Posterior cingulate gyrus (tissue), 11 donors: ENCODE measurements at places on chromosomes 6 and 20.

GRCh38 chr20:8271727-8272126 is 139.7 kb downstream of the PLCB1 start:
- no peak for DNase-seq

- DNase-seq: no peak
Observed at GRCh38 chr20:17343091-17343490, 116.3 kb downstream of the PCSK2 start.

DNA sequence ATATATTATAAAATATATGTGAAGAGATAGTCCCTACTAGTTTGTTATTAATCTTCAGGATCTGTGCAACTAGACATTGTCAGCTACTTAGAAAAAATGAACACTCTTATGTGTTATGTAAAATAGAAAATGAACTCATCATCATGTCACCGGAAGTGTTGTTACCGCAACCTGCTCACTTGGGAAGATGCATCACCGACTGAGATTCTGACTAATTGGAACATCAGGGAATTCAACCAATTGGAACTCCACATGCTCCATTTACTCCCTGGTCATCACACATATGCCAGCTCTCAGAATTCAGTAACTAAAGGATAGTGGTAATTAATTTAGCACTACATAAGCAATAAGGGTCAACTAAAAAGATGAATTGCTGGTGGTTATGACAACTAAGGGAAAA is 16.7 kb upstream of the B3GAT2 start:
- no peak for DNase-seq

DNA sequence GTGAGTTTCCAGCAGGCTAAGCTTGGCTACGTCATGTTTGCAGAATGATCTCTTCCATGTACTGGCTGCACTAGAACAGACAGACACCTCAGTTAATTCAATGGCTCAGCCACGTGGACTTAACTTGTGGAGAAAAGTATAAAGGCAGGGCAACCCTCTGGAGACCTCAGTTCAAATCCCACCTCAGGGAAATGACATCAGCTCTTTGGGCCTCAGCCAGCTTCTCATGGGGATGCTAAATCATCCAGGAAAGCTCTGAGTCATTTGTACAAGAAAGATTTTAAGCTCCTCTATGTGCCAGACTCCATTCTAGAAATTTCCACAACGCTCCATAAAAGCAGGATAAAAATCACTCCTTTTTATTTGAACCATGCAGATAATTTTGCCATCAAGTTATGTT is 128.5 kb upstream of the SALL4 start:
- DNase-seq: no peak

DNA sequence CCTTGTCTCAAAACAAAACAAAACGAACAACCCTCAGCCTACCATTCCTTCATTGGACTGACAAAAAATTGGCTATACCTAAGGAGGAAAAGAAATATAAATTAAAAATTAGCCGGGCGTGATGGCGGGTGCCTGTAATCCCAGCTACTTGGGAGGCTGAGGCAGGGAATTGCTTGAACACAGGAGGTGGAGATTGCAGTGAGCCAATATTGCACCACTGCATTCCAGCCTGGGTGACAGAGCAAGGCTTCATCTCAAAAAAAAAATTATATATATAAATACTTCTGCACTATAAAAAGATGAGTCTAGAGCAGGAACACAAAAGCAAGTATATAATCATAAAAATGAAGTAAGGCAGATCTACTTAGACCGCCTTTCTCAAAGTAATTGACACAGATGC is 109.8 kb downstream of the CRYBG1 start:
- DNase-seq: no peak

- peak; percentile 76 for DNase-seq
Observed at GRCh38 chr6:69796073-69796641, 653 bp downstream of the LMBRD1 start.

DNA sequence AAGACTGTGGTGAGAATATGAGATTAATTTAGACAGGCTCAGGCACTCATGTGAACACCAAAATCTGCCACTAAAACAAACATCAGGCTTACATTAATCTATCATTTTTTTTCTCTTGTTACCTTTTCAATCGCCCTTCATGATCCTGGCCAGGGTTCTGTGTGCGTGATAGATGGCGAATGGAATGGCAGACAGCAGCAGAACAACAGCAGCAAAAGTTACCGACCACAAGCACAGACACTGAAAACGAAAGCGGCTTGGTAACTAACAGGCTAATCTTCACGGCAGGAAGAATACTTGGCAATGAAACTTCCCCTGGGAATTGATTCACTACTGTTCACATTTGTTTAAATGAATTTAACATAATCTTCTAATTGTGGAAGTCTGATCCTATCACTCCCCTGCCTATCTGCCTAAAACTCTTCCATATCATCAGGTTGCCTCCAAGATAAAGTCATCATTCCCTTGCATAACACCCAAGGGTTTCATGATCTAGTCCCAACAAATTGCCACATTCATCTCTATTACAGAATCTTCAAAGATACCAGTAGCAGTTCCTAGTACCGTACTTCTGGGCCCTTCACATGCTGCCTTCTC is 28.7 kb downstream of the PTPRK start:
- no peak for DNase-seq

GRCh38 chr6:119326291-119327005 is 23.1 kb downstream of the MAN1A1 start:
- no peak for DNase-seq

DNA sequence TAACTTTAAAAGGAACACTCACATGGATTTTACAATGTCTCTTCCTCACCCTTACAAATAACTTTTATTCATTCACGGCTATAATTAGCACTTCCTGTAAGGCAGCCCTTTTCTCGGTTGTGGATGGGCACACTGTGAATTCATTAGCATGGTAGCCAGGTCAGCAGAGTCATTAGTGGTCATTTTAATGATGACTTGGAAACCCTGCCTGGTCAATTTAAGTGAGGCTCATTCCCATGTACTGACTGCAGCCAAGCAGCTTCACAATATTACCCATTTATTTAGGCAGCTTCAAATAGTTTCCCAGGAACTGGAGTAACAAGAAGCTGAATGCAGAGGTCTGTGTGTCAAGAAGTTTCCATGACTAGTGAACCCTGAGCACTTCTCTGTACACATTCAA is 248.8 kb downstream of the KHDC1L start:
- no peak for DNase-seq

DNA sequence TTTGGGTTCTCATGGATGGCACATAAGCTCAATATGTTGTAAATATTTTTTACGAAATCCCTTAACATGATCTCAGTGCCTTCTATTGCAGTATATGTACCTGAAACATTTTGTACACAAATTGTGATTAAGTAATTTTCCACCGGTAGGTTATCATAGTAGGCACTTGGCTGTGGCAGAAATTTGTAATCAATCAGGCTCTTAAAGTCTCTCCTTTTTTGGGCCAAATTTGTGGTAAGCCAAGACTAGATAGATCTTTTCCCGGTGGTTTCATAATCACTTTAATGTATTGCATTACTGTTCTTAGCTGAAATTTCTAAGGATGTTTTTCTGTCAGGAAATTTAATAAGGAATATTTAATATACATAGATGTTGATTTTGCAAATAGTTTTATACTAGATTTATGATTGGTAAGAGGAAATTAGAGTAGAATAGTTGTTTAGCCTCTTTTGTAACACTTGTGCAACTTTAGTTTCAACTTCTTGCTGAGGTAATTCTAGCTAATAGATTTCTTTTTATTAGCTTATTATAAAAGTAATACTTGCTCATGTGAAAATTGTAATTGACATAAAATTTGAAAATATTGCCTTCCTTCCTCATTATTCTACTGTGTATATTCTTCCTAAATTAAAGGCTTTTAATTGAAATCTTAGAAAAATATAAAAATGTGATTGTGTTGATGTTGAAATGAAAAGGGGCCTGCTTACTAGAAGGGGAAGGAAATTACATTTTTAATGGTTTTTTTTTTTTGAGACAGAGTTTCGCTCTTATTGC is 3.2 kb downstream of the PCMT1 start:
- DNase-seq: no peak

DNA sequence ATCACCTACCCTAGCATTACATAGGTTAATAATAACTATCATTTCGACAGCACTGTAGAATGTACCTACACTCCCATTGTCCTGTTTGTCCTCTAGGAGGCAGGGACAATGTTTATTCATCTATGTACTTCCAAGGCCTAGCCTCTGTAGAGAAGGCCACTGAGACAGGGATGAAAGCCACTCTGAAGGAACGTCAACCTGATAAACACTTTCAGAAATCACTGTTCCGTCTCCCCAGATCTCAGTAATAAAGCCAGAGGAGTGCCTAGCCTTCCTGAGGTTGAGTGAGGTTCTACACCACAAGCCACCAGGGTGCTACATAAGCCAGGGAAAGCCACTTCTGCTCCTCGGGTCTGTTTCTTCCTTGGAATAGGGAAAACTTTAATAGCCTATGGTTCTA is 44.8 kb downstream of the POPDC3 start:
- DNase-seq: no peak

DNA sequence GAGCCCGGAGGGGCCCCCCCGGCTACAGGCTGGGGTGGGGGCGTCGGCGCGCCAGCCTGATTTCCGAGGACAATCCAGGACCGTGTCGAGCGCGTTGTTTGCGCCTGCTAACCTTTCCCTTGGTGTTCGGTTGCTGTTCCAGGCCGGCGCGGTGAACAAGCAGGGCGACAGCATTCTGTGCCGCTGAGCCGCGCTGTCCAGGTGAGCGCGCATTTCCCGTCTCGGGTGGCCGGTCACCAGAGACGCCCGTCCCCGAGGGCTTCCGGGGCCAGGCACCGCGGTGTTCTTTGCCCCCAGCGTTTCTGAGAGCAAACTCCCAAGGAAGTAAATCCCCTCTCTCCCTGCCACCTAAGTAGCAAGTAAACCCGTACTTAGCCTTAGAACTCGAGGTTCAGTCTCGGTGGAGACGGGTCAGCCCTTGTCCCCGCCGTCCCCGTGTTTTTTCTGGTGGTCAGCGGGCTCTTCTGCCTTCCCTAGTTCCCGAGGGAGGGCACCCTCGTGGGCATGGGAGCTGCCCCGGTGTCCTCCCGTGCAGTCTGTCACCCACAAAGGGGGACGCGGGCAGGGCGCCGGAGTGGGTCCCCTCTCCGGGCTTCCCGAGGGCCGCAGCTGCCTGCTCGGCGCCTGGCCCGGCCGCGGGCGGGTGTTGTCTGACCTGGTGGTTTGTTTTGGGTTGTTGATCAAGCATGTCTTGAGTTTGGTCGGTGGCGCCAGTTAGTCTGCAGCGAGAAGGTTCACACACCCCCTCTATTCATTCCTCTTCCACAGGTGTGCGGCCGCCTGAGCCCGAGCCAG is 1.5 kb downstream of the ID4 start:
- peak; percentile 79 for DNase-seq

- DNase-seq: peak; percentile 14
Observed at GRCh38 chr20:49905415-49906091, 9.8 kb downstream of the SPATA2 start.

GRCh38 chr6:30643656-30644055 is 3.3 kb upstream of the C6orf136 start:
- DNase-seq: no peak

GRCh38 chr20:31713312-31714273 is 9.1 kb downstream of the BCL2L1 start:
- no peak for DNase-seq

DNA sequence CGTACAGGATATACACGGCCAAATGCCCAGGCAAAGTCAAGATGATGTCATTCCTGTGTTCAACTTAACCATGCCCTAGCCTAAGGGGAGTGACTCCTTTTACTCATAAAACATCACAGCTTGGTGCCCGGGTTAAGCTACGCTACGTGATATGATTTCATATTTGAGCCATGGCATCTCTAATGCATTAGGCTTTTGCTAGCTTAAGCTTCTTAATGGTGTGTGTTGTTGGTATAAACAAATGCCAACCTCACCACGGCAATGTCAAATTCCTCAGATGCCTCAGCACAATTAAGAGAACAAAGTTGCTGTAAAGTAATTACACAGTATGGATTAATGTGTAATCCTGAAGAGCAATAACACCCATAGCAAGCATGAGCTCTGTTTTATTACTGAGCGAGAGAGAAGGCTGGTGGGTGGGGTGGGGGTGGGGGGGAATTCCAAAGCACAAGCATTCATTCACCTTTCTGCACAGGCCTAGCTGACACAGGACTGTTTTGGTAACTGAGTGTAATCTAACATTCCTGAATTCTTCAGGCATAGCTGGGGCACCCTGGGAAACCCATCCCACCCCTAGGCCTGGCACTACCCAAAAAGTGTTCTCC is 44.7 kb upstream of the CNKSR3 start:
- no peak for DNase-seq

DNA sequence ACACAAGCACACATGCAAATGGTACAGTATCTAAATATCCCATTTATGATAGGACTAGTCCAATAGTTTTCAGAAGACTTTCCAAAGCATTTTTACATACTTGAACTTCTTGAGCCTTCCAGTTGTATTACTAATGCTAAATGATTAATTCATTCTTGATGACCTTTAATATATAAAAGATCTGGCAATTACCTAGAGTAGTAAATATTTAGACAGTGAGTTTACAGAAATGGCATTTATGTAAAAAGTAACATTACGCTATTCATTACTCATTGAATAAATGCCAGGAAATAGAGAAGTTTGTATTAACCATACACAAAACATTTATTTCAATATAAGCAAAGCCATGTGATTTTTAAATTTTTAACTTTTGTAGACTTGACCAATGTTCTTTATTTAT is 158.8 kb downstream of the DST start:
- no peak for DNase-seq

DNA sequence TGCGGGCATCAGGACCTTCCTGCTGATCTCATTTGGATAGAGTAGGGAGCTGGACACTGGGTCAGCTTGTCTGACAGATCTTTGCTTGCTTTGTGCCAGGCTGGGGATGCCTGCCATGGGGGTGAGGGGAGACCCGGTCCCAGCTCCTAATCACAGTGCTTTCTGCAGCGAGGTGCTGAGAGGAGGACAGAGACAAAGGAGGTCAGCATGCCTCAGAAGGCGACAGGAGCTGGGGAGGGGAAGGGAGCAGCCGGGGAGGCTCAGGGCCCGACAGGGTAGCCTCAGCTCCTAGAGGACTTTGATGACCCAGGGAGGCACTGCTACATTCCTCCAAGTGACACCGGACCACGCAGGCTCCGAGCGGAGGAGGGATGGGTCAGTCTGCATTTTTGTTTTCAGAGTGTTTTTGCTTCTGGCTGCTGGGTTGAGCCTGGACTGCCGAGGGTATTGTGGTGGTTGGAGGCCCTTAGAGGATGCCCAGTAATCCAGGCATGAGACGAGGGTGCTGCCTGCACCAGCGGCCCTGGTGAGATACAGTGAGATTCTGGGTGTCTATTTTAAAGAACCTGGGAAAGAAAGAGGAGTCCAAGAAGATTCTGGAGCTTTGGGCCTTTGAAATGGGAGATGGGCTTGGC is 7.8 kb downstream of the RBM38 start:
- DNase-seq: peak; percentile 22

GRCh38 chr6:138105880-138106664 is 1.1 kb downstream of the PERP start:
- DNase-seq: no peak
